ENCODE measurements at places on chromosomes 1 and 21. TPM values are rescaled to one million over a fixed set of nuclear protein-coding genes. Genes with fewer than 3 reads are reported as not detected.

FAM151A gene
- not detected for total RNA-seq

VAMP4 gene
- total RNA-seq, result 11.6 TPM

WNT9A gene
- not detected for total RNA-seq

- H3K36me3 ChIP-seq, result no peaks in the 10 kb centered on the region
- no peaks in the 10 kb centered on the region for H3K4me1 ChIP-seq
- H3K27ac ChIP-seq, result no peak overlapping the region
- peaks cover 28% of the 10 kb centered on the region for H3K27me3 ChIP-seq
Observed at GRCh38 chr1:30838996-30839395, 69.6 kb downstream of the SDC3 start.

- no peaks in the 10 kb centered on the region for H3K36me3 ChIP-seq
- peaks cover 8% of the 10 kb centered on the region for H3K4me1 ChIP-seq
- DNase-seq, result peak; percentile 73
- no peak overlapping the region for H3K4me3 ChIP-seq
- H3K27ac ChIP-seq, result peak overlapping the region; percentile 52
Observed at GRCh38 chr1:108107658-108108057, 92.5 kb downstream of the SLC25A24 start.

DNA sequence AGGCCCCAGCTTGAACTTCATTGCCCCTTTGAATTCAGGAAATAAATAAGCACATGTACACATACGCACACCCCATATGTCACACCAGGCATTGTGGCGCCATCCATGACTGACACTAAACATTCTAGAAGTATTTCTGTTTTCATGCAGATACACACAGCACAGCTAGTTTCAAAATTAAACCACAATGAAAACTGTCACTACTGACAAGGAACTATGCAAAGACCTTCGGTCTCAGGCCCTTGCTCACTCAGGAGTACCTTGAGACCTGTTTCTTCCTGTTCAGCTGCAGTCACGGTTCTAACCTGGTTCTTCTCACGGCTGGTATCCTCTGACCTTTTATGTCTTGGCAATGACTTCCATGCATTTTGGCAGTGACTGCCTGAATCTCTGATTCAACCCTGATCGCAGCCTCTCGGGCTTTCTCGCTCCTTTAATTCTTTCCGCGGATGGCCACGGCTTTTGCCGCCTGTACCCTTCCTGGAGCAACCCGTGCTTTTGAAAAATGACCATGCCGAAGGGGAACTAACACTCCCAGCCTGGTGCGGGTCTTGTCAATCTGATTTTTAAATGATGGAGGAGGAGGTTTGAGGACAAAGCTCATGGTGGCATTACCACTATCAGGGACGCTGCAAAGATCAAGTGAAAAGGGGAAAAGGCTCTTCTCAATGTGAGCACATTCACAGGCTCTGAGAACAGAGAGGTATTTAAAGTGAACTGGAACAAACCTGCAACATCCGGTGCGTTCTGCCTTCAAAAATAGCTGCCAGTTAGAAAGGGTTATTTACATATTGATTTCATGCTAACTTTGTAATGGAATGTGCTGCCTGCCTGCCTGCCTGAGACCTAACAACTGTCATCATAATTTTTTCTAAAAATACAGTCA is 384.6 kb downstream of the RRAGC start:
- no peaks in the 10 kb centered on the region for H3K36me3 ChIP-seq
- H3K27me3 ChIP-seq, result peaks cover 27% of the 10 kb centered on the region
- peaks cover 11% of the 10 kb centered on the region for H3K4me1 ChIP-seq
- DNase-seq, result peak; percentile 24
- no peak overlapping the region for H3K4me3 ChIP-seq
- peak overlapping the region; percentile 7 for H3K27ac ChIP-seq

DNA sequence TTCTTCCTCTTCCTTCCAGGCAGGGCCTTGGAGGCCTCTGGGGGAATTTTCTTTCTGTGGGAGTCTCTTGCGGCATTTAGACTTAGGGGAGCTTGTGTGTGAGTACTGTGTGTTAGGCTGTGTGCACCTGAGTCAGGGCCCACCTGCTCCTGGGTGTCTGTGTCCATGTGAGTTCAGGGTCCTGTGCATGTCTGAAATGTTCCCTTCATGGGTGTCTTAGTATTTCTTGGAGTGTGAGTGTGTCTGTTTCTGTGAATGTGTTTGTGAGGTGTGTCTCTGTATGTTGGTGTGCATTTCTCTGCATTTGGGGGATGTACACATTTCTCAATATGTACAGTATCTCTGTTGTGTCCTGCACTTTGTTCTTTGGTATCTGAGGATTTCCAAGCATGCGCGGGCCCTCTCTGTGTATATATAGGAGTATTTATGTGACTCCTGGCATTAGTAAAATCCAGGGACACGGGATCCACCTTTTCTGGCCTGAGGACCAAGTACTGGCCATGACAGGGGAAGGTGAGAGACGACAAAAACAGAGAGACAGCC is 2.4 kb downstream of the TFAP2E start:
- H3K27ac ChIP-seq, result no peak overlapping the region
- no peak for DNase-seq
- peaks cover 14% of the 10 kb centered on the region for H3K27me3 ChIP-seq
- peaks cover 20% of the 10 kb centered on the region for H3K4me1 ChIP-seq
- H3K36me3 ChIP-seq, result no peaks in the 10 kb centered on the region

DNA sequence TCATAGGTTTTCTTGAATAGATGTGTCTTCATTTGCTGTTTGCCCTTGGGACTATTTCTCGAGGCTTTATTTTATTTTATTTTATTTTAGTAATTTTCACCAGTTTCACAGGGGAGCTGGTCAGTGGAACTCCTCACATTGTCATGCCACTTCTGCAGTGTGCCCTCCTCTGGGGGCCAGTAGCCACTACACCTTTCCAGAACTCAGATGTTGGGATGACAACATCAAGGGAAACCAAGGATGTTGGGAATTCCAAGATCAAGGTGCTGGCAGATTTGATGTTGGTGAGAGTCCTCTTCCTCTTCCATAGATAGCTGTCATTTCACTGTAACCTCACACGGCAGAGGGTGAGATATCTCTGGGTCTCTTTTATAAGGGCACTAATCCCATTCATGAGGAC is 35.5 kb downstream of the SLC26A9 start:
- H3K4me3 ChIP-seq, result no peak overlapping the region
- no peak for DNase-seq
- no peak overlapping the region for H3K27ac ChIP-seq
- no peaks in the 10 kb centered on the region for H3K36me3 ChIP-seq
- peaks cover 2% of the 10 kb centered on the region for H3K27me3 ChIP-seq

DNA sequence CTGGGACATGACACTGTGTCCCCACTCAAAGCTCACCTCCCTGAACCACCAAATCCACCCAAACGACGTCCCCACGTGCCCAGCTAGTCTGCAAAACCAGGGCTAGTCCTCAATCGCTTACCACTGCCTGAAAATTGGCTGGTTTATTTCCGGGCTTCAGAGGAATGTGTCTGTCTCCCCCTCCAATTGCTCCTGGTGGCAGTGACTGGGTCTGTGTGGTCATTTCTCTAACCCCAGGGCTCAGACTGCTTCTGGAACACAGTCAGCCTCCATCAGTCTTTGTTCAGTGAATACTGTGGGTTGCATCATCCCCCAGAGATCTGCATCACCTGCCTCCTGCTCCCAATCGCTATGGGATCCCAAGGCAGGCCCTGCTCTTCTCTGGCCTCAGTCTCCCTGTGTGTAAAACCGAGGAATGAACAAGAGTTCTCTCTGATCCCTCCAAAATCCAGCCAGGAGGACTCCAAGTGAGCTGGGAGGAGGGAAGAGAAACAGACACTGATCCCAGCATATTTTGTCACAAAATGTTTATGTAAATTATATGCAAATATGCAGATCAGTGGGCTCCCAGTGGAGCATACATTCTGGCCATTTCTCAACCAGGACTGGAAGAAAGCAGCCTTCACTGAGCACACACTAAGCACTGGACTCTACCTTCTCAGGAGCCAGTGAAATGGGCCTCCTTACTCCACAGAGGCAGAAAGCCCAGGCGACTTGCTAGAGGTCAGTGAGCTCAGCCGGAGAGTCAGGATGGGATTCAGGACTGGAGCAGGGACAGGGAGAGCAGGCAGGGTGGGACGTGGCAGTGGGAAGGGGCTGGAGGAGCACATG is 20.9 kb downstream of the SDC3 start:
- H3K36me3 ChIP-seq, result no peaks in the 10 kb centered on the region
- no peak for DNase-seq
- no peaks in the 10 kb centered on the region for H3K4me1 ChIP-seq
- no peak overlapping the region for H3K4me3 ChIP-seq
- peaks cover 9% of the 10 kb centered on the region for H3K27me3 ChIP-seq
